ENCODE measurements at places on chromosomes 13 and 19.

GRCh38 chr13:48493066-48493765 is 39.7 kb downstream of the RCBTB2 start:
- peak; percentile 32 for DNase-seq

GRCh38 chr13:32001154-32001768 is 30.3 kb upstream of the FRY start:
- peak; percentile 70 for DNase-seq

- DNase-seq: peak; percentile 46
These were observed 39.1 kb upstream of the RNF113B start for GRCh38 chr13:98216135-98216565.

DNA sequence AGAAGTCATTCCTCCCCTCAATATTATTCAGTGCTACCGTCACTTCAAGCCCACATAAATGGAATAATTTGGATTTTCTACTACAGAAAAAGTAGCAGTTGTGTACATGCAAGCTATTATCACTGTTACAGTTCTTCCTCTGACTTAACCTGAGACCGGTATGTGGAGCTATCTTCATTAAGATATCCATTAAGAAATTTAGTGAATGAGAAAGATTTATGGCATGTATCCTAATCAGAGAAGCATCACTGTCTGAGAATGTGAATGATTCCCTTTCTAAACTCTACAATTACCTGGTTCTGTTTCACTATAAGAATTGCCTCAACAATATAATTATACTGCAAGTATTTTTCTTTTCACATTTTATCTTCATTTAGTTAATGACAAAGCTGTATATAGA is 278.7 kb downstream of the KLF5 start:
- no peak for DNase-seq
